ENCODE measurements at places on chromosomes 6 and 20. TPM values are rescaled to one million over a fixed set of nuclear protein-coding genes. Genes with fewer than 3 reads are reported as not detected.
A peak's percentile ranks its signal among the peaks of the same experiment; 100 is the strongest.

OTOR gene
- not detected for total RNA-seq

DNA sequence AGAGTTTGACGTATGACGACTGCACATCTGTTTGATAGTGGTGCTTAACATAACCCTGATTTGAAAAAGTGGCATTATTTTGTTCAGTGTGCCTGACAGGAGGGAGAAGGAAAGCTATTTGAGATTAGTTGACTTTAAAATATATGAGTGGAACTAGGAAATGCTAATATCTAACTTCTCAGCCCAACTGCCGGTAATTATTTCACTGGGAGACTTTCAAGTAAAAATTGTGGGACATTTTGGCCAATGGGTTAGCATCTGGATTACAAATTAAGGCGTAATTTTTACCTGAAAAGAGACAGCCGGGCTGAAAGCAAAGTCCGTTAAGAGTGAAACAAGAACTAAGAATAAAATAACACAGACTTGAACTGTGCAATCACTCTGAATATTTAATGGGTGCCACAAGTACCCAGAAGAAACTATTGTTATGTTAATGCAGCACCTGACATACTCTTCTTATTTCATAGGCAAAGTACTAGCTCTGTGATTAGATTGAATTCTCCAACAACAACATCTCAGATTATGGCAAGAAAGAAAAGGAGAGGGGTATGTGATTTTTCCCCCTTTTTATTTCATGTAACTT lies 2.0 kb downstream of the HEY2 start:
- DNase-seq, result no peak

- DNase-seq, result no peak
Measured at GRCh38 chr6:68724060-68724459, 89.0 kb downstream of the ADGRB3 start.

DNA sequence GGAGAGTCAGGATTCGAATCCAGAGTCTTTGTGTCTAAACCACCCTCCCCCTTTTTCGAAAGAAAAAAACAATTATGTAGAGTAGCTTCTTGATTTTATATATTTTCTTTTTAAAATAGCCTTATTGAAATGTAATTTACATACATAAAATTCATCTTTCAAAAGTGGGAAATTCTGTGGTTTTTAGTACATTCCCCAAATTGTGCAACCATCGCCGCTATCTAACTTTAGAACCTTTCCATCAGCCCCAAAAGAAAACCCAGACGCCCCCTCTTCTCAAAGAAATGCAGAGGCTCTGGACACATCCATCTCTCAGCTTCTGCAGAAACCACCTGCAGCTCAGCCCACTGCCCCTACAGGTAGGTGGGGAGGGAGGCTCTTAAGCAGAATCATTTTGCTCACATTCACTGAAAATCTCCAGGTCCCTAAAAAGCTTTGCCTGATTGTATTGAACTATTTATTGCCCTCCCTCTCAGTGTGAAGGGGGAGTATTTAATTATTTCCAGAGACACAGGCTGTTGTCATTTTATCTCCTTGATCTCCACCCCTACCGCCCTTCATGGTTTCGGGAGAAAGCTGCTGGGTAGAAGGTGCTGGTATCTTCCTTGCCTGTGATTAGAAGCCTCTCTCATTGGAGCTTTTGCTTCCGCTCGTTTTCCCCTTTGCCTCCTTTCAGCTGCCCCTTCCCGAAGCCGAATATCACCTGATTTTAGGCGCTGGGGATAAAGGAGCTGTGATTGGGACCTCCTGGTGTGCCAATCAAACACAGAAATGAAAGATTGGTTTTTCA lies 68.7 kb upstream of the KCNG1 start:
- no peak for DNase-seq

GRCh38 chr6:134795691-134796090 lies 154.2 kb downstream of the ALDH8A1 start:
- DNase-seq, result no peak

- DNase-seq, result no peak
Measured at GRCh38 chr20:59435518-59435917, 135.1 kb downstream of the EDN3 start.

CYP24A1 gene
- not detected for total RNA-seq

GRCh38 chr6:36668591-36668990 lies 9.9 kb upstream of the CDKN1A start:
- no peak for DNase-seq

GRCh38 chr6:127267646-127268625 lies 1.3 kb downstream of the RNF146 start:
- no peak for DNase-seq

- DNase-seq, result no peak
Measured at GRCh38 chr6:15355683-15356099, 109.8 kb downstream of the JARID2 start.

DNA sequence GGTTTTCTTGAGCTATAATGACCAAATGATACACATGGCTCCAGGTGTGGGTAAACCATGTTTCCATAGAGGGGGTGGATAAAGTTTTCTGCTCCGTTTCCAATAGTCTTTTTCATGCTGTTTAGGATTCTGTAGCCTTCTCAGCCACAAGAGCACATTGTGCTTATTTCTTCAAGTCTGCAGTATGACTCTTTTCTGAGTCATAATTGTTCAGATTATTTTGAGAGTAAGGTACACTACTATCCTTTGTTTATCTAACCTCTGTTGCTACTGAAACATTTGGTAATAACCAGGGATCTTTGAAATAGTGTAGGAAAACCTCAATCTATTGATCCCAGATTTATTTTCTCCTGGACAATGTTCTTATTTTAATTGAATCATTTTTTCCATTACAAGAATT lies 247.9 kb upstream of the BMP2 start:
- no peak for DNase-seq

- peak; percentile 40 for DNase-seq
Measured at GRCh38 chr6:31558631-31559500, 11.5 kb downstream of the NFKBIL1 start.

TINAG gene
- total RNA-seq, result 28.1 TPM

GRCh38 chr6:35804996-35805736 lies at the start of gene LHFPL5:
Gene LHFPL5 (plus strand): TSS chr6:35805352. CDS start chr6:35805671, 319 bp downstream.
- no peak for DNase-seq

DNA sequence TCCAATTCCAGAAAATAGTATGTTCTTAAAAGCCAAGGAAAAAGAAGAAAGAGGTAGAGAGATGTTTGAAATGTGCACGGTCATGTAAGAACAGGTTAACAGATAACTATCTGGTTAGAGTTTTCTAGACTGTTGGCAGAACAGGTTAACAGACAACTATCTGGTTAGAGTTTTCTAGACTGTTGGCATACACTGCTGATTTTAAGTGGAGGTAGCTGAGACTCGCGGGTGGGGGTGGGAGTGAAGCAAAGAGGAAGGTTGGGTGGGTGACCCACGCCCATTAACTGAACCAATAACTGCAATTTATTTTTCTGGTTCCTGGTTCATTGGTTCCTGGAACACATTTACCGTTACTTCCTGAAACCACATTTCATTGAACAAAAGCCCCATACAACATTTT lies 157.5 kb downstream of the ELOVL4 start:
- DNase-seq, result no peak

DNA sequence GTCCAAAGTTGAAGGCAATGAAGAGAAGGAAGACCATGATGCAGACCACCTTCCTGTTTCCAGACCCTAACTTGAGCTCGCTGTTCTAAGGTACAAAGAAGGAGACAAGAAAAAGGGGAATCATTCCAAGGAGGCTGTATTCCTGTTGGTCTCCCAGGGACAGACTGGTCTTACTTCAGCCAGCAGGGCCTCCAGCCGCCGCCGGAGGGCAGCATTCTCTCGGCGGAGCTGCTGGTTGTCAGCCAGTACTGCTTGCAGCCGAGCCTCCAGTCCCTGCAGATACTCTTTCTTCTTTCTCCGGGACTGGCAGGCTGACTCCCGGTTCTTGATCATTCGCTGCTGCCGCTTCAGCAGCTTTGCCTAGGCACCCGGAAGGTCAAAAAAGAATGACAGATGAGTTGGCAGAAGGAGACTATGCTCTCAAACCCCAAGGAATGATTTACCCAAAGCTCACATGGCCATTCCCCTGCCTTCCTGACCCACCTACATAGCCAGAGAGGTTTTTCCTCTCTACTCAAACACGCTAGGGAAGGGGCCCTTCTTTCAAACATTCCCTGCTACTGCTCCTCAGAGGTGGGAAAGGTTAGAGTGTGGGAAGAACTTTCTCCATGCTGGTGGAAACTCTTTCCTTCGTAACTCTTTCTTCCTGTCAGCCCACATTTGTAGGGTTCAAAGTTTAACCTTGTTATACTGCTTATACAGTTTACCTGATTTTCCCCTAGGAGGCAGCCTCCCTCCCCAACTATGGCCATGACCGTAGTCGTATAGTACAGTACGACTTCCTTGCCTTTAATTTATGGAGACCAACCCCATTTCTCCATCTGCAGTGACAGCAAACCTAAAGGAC lies 9.0 kb downstream of the ATF6B start:
- peak; percentile 92 for DNase-seq

PLEKHG1 gene
- total RNA-seq, result 29.1 TPM

DNA sequence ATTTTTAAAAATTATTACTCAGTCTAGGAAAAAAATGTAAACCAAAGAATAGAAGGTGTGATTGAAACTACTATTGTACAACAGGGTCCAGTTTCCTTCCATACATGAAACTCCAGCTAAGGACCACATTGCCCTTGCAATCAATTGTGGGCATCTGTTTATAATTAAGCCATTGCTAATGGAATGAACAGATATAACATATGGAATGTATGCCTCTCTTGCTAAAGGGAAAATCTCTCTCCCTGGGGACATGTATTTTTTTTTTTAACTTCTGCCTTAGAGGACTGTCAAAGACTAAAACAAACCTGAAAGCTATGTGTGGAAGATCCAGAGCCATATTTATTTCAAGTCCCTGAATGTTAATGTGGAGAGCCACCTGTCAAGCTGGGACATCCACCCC lies 336.8 kb upstream of the MANEA start:
- DNase-seq, result no peak

RGL2 gene
- 38.9 TPM for total RNA-seq

GLP1R gene
- 0.14 TPM for total RNA-seq

DNA sequence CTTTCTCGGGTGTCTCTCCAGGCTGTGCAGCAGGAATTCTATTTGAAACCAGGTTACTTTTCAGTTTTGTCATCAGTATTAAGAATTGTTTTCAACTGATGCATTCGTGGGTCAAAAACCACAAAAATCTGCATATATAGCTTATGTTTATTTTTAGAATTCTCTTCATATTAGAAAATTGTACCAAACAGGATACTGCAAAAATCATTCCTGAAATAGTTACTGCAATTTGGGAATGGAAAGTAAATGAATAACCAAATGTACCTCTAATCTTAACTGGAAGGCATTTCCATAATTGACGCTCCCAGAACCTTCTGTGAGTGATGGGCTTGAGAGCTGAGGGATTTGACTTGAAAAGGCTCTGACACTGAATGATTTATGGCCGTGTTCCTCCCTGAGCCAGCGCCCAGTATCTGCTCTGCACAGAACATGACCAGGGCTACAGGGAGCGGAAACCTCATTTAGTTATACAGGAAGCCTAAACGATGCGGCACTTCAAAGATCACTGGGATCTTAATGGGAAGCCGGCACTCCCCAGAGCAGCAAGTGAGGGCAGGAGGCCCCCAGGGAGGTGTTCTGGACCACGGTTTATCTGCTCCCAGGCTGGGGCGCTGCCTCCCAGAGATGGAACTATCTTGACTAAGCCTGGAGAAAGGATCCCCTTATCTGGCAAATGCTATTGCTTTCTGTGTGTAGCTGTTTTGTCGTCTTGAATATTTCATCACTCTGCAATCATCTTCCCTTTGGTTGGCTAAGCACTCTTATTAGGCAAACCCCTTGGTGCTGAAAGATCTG lies 446.0 kb downstream of the QKI start:
- no peak for DNase-seq

PKIG gene
- total RNA-seq, result 101 TPM

DNA sequence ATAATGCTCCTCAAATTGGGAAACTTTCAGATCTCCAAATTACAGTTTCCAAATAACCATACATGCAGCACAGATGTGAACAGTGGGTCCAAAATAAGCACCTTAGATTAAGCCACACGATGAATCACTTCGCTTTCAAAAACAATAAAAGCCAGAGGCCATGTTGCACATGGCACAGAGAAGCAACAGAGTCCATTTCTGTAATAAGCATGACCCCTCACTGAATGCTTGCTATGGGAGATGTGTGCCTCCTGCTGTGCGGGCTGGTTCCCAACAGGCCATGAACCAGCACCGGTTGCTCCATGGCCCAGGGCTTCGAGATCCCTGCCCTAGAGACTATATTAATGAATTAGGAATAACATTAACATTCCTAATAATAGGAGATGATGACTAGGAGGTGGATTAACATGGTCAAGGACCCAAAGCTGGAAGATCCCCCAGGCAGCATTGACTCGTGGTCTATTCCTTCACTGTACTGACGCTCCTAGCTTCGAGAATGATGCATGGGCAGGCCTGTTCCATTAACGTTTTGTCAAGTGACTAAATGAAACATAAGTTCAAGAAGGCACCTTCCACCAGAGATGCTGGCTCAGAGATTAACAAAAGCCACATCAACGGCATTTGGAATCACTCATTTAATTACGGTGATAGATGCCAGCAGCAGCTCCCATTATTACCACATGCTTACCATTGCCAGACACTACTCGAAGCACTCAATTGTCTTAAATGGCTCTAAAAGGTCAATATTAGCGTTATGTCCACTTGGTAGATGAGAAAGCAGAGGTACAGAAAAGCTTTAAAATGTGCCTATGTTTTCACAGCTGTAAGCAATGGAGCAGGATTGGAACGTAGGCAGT lies 470.6 kb upstream of the AGPAT4 start:
- no peak for DNase-seq

All from mucosa of descending colon (tissue), 3 donors.